ENCODE measurements at places on chromosomes 16 and 17.

DNA sequence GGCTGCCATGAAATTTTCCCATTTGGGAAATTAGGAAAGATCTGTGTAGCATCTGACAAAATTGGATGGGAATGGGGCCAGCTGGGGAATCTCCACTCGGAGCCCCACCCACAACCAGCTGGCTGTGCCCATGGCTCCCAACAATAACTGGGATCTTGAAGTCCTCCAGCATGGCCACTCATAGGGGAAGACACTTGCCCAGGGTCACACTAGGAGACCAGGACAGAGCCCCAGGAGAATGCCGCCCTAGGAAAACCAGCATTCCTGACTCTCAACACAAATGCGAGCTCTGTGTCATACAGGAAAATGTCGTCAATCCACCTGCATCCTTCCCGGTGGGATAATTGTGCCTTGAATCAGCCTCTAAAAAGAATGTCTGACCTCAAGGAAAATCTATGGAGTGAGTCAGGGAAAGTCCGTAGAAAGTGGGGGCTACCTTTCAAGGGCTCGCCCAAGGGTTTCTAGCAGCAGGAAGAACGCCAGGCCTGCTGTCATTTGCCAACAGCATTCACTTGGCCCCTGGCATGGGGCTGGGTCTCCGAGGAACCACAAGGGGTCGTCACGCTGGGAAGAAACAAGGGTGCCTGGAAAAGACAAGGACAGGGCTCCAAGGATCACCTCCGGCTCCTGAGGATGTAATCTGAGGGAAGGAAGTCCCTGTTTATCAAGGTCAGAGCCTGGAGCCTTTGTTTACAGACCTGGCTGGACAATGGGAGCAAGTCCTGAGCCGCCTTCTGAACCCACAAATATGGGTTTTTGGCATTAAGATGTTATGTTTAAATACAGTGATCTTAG is 15.9 kb downstream of the CDH5 start:
- DNase-seq: no peak

- DNase-seq: no peak
These were observed 19.7 kb upstream of the SPPL2C start for GRCh38 chr17:45824901-45825492.

DNA sequence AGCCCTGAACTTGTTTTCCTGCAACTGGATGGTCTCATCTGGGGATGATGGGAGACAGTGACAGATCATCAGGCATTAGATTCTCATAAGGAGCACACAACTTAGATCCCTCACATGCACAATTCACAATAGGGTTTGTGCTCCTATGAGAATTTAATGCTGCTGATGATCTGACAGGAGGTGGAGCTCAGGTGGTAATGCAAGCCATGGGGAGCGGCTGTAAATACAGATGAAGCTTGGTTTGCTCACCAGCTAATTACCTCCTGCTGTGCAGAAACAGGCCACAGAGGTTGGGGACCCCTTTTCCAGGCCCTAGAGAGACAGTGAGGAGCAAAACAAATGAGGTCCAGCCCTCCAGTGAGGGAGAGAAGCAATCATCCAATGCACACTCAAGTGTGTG is 168.6 kb downstream of the RGS9 start:
- DNase-seq: no peak

DNA sequence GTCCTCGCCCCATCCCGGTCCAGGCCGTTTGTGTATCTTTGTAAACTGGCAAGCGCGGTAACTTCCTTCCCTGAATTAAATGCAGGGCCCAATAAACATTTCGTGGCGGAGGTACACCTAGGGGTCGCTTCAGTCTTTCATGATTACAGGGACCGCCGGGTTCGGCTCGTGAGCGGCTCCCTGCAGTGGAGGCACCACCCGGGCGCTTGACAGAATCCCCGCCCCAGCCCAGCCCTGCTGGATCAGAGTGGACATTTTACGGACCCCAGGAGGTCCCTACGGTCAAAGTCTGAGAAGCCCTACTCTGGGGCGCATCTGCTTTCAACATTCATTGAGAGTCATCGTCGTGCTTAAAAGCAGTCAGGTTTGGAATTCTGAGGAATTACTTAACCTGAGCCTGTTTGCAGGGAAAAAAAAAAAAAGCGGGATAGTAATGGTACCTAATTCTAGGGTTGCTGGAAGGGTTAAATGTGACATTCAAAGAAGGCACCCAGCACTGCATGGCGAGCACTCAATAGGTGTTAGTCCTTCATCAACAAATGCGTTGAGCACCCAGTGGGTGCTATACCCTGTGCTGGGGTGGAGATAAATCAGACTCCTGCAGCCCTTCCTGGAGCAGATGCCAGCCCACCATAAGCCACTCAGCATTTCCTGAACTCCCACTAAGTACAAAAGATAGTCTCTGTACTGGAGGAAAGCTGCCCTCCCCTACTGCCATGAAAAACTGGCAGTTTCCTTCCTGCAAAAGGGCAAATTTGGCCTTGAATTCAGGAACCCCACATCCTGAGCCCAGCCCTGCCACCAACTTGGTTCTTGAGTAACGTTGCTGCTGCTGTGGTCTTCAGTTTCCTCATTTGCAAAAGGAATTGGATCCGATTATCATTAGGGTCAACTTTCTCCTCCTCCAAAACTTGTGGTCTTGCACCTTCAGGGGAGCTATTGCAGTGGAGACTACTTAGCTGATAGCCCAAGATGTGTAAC is 658 bp upstream of the DUSP3 start:
- DNase-seq: no peak

GRCh38 chr17:16381496-16381820 is 567 bp downstream of the UBB start:
- DNase-seq: no peak

- no peak for DNase-seq
These were observed 100.4 kb upstream of the FA2H start for GRCh38 chr16:74874912-74875546.

GRCh38 chr17:42474276-42474675 is 15.6 kb downstream of the ATP6V0A1 start:
- DNase-seq: no peak

DNA sequence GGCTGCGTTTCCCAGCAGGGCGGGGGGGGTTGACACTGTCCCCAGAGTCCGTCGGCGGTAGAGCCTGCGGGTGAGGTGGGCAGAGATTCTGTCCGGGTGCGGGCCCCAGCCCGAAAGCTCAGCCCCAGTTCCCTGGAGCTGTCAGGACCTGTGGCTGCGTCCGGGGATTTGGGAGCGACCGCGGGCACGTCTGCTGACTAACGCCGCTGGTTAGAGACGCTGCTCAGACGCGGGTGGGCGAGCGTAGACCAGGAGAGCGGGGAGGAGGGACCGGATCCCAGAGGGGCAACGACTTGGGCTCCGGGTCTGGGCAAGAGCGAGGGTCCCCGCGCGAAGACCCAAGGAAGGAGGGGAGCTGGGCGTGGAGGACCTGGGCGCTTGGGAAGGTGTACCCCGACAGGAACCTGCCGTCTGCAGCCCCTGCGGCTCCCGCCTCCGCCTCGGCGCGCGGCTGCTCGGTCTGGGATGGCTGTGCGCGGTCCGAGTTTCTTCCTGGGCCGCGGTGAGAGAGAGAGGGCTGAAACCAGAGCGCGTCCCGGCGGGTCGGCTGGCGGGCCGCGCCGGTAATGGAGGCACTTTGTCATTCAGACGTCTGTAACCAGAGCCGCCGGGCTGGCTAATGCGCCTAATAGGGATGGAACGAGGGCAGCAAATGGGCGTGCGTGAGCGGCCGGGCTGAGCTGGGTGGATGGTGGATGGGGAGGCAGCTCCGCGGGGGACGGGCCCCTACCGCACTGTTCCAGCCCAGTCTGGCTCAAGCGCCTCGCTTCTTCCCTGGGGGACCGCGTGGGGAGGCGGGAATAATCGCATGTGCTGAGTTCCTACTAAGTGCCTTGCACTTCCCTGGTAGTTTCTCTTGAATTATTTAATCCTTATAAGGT is 2.3 kb downstream of the NGFR start:
- no peak for DNase-seq

- DNase-seq: no peak
These were observed 31.4 kb downstream of the COG1 start for GRCh38 chr17:73224237-73224636.

DNA sequence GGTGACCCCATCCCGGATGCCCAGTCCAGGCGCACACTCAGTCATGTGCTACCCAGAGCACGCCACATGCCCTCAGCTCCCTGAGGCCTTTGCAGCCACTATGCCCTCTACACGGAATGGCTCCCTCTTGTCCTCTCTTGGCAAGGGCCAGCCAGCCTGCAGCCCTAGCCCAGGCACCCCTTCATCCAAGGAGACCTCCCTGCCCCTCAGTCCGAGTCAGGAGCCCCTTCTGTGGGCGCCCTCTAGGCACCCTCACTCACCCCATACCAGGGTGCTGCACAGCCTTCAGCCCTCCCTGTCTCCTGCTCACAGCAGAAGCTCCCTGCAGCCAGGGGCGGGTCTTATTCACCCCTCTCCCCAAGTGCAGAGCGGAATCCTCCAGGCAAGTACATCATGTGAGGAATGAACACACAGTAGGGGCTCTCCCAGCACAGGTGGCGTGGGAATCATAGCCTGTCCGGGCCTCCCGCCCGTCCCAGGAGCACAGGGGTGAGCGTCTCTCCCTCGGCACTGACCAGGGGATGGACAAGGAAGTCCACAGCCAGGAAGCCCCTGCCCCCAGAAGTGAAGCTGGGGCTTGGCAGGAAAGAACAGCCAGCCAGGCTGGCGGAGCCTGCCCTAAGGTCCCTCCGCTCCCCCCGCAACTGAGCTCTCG is 186.9 kb downstream of the RBFOX3 start:
- no peak for DNase-seq

GRCh38 chr16:79598348-79599181 is 2.0 kb downstream of the MAF start:
- DNase-seq: peak; percentile 50

GRCh38 chr17:71035226-71035625 is 865.9 kb downstream of the KCNJ2 start:
- no peak for DNase-seq

GRCh38 chr17:12256380-12256995 is 235.8 kb downstream of the MAP2K4 start:
- DNase-seq: peak; percentile 35

DNA sequence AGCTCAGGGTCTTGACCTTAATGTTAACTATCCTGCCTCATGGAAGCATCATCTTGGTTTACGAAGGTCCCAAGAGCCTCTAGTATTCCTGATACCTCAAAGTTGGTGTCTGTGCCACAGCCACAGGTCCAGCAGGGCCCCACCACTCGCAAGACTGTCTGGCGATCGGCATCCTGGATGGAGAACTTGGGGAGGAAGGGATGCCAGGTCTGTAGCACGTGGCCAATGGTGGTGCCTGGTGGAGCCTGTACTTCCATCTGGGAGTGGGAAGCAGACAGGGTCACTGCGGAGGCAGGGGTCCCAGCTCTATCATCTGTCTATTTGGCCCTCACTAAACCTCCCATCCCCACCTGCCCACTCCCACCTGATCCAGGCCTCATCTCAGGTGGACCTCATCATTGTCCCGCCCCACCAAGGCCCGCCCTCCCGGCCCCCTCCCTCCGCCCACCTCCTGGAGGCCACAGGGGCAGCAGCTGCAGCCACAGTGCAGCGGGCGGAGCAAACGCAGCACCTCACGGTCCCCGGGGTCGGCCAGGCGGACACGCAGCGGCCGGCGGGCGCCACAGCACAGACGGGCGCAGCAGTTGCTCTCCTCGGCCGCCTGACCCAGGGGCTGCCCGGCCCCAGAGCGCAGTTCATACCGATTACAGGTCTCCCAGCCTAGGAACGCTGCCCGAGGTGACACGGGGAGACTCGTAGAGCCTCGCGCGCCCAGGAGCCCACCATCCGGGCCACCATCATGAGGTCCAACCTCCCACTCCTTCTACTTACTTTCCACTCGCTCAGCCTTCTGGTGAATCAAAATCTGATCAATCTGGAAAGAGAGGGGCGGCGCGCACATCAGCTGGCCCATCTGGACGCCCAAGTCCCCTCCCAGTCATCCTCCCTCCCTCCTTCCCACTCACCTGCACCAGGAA is 1.4 kb downstream of the PLSCR3 start:
- DNase-seq: no peak

GRCh38 chr16:6857575-6857974 is 475.1 kb upstream of the RBFOX1 start:
- DNase-seq: no peak

DNA sequence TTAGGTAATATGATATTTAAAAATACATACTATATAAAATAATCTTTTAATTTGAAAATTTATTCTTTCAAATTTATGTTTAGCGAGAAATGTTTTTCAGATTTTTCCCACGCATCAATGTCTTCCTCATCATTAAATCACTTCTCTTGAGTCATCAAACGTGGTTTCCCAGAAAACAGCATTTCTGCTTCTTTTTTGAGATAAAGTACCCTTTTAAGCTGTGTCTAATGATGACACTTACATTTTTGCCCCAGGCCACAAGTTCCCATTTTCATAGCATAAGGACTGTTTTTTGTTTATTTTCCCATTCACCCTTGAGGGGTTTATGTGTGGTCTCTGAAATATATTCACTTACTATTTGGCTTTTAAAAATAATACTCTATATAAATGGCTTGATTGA is 139.0 kb upstream of the HS3ST3A1 start:
- DNase-seq: no peak

GRCh38 chr17:69414408-69415274 is at the start of gene MAP2K6:
MAP2K6 (plus strand) TSS chr17:69414697; CDS start chr17:69414985, 288 bp downstream.
- DNase-seq: peak; percentile 89

DNA sequence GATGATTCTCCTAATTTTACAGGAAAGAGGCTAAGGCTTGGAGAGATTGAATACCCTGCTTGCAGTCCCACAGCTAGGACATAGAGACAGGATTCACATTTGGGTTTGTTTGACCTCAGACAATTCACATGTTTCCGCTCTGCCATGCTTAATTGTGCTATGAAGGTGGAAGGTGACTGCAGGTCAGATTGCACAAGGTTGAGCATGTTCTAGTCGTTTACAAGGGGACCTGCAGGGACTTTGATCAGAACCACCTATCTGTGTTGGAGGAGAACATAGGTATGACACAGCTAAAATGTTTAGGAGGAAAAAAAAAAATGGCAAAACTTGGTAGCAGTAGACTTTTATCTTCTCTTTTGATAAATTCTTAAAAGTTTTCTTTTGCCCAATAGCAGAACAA is 4.9 kb upstream of the ANKFN1 start:
- DNase-seq: no peak

- DNase-seq: no peak
These were observed 10.1 kb downstream of the HMOX2 start for GRCh38 chr16:4486126-4486893.

DNA sequence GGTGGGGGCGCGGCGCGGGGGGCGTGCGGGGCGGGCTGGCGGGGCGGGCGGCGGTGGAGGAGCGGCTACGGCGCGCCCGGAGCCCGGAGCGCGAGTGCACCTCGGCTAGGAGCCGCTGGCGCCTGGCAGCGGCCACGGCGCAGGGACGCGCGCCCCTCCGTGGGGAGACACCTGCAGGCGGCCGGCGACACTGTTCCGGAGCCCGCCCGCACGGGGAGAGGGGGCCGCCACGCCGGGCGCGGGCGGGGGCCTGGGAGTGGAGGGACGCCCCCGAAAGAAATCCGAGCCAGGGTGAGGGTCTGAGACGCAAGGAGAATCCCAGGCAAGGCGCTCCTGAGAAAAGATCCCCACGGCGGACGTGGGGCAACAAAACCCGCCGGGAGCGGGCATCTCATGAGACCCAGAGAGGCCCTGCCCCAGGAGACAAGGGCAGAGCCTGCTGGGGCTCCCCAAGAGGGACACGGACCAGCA is at the start of gene GSG1L:
Gene GSG1L, minus strand, starts transcription at position 124 of the 471 bp plus-strand sequence. CDS start 290 bp downstream, outside the sequence.
- DNase-seq: no peak

- no peak for DNase-seq
These were observed 8.0 kb downstream of the IGF2BP1 start for GRCh38 chr17:49005140-49005539.

- no peak for DNase-seq
These were observed 36.8 kb downstream of the CBFA2T3 start for GRCh38 chr16:88939972-88940861.

- no peak for DNase-seq
These were observed 1.1 kb downstream of the LRRC36 start for GRCh38 chr16:67327743-67328142.

GRCh38 chr16:88686062-88686438 is 257 bp downstream of the SNAI3 start:
- DNase-seq: peak; percentile 60

All from activated CD8-positive, alpha-beta T cell treated with anti-CD3 and anti-CD28 coated beads, Interleukin-2, amount 10 ng/mL, durations not matched to agents 7 days and 5 days (primary cell).